ENCODE measurements at places on chromosomes 11 and 22.

- no peak for DNase-seq
Observed at GRCh38 chr11:69202511-69203221, 46.9 kb downstream of the SMIM38 start.

DNA sequence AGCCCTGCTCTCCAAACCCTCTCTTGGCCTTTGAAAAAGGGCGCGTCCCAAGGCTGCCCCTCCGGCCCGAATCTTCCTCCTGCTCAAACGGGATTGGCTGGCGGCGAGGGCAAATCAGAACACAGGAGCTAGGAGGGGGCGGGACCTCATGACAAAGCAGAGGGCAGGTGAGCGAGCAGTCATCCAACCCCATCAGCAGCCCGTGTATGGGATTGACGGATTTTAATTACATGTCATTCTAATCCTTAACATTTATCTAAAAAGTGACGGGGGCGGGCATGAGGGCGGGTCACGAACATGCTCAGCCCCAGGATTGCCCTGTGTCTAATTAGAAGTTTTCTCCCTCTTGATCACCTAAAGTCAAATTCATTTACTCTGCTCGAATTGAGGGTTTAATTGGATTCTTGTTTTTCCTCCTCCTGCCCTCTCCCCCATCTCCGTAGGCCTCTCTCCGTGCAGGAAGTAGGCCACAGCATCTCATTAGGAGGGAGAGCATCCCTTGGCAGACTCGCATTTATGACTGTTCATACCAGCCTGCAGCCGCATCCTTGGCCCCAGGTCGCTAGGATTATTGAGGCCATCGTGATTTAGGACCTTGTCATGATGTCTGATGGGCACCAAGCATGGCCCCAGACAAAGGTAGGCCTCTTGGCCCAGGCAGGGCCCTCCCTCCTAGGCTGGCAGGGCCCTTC, 147.1 kb downstream of the CHST1 start:
- no peak for DNase-seq

GRCh38 chr11:2881076-2881980, 4.2 kb downstream of the CDKN1C start:
- DNase-seq, result no peak

DNA sequence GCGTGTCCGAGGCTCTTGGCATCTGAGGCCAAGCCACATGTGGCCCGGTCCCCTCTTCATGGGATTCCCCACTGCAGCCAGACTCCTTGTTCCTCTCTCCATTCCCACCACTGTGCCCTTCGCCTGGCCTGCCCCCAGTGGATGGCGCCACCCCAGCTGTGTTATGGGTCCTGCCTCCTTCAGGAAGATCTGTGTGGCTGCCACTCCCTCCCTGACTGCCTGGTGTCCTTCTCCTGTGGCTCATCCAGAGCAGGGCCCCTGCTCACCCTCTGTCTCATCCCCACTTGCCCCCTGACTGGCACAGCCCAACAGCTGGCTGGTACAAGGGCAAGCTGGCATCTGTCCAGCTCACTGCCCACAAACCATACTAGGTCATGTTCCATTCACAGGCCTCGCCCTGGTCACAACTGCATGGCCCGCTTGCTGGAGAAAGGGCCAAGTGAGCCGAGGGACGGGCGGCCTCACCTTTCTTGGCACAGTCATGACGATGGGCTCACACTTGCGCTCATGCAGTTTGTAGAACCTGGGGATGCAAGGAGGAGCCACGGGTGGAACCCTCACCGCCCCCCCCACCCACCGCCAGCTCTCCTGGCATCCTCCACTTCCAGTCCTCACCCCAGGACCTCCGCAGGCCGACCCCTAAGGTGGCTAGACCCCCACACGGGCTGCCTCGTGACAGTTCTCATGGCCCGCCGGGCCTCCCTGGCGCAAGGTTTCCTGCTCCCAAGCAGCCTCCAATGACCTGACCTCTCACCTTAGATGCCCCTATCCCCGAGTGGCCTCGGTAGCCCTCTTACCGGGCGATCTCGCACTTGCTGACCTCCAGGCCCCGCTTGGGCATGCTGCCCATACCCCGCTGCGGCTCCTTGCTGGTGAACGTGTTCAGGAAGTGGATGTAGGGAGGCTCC, 2.1 kb upstream of the PTPRCAP start:
- no peak for DNase-seq

GRCh38 chr11:118397448-118397847, 4.0 kb upstream of the ATP5MG start:
- no peak for DNase-seq

GRCh38 chr11:123169821-123170220, 25.2 kb downstream of the CLMP start:
- no peak for DNase-seq

DNA sequence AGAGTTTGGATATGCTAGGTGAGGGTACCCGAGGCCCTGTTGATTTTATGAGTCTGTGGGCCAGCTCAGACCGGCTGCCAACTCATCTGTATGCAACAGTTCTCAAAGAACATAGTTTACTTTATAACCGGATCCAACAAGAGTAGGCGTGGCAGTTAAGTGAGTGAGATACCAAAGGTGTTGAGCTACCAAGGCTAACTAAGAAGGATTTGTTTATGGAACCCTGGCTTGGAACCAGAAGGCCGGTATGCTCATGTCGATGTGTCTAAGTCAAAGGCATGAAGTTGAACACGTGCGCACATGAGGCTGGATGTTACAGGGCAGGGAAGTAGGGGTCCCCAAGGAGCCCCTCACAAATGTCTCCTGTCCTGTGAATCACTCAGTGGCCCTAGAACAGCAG, at the start of gene KCNJ1:
TSS of gene KCNJ1 (minus strand) at position 20 of the 400 bp plus-strand sequence. CDS start 27,053 bp downstream, outside the sequence.
- DNase-seq, result no peak

DNA sequence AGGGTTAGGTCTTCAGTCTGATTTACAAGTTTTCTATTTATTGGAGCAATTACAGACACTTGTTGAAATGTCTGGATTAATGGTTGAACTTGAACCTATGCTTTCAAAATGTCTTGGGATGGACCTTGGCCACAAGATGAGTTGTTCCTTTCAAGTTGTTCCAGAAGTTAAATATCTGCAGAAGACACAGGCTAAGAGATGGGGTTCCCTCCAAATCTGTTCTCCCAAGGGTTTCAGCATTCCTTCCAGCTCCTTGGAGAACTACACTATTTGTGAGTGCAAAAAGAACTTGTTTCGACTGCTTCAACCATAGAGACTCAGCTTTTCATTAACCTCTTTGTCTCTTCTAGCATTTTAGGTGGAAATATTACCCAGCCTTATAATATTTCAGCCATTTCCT, 189.0 kb upstream of the BLID start:
- no peak for DNase-seq

DNA sequence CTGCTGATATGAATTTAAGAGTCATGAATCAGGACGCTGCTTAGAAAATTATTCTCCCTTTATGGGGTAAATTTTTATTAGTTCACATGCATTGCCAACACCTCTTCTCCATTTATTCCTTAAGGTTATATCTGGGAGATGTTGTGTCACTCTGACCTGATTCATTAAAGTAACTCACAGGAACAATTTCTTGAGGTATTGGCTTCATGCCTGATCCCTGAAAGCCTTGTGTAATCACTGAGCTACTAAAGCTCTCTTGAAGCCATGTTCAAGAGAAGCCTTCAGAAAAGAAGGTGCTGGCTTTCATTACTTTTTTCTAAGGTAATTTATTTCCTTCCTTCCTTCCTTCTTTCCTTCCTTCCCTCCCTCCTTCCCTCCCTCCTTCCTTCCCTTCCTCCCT, 420.6 kb downstream of the RAB38 start:
- peak; percentile 39 for DNase-seq

Data from left lung (tissue), 14 donors.